ENCODE measurements at places on chromosomes 4 and X.

GRCh38 chrX:82742351-82742750 is 765.7 kb upstream of the POU3F4 start:
- no peak for DNase-seq

DNA sequence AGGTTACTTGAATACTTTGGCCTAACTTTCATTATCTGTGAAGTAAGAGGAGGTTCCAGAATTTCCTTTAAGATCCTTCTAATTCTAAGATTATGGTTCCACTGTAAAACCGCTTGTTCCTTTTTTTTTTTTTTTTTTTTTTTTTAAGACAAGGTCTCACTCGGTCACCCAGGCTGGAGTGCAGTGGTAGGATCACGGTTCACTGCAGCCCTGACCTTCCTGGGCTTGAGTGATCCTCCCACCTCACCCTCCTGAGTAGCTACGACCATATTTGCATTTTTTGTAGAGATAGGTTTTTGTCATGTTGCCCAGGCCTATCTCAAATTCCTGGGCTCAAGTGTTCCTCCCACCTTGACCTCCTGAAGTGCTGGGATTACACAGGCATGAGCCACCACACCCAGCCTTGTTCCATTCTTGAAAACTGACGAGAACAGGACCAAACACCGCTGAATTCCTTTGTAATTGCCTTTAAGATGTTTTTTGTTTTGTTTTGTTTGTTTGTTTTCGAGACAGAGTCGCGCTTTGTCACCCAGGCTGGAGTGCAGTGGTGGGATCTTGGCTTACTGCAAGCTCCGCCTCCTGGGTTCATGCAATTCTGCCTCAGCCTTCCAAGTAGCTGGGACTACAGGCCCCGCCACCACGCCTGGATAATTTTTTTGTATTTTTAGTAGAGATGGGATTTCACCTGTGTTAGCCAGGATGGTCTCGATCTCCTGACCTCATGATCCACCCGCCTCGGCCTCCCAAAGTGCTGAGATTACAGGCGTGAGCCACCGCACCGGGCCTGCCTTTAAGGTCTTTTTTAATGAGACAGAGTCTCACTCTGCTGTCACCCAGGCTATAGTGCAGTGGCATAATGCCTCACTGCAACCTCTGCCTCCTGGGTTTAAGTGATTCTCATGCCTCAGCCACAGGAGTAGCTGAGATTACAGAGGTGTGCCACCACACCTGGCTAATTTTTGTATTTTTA is 6.8 kb downstream of the PDS5A start:
- DNase-seq: no peak

DNA sequence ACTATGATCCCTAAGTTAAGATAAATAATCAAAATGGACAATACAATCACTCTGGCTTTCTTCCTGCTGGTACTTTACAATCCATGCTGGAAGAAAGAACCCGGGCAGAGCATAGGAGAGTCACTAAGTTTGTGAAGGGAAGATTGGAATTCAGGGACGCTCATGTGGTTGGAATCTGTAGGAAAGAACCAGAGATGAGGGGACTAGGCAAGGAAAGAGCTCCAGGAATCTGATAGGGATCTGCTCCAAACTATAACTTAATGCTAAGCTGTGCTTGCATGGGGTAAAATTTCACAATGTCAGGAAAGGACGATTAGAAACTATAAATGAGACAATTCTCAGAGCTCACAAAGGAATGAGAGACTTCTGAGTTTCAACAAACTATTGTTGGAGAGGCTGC is 167.5 kb downstream of the ADGRA3 start:
- no peak for DNase-seq

DNA sequence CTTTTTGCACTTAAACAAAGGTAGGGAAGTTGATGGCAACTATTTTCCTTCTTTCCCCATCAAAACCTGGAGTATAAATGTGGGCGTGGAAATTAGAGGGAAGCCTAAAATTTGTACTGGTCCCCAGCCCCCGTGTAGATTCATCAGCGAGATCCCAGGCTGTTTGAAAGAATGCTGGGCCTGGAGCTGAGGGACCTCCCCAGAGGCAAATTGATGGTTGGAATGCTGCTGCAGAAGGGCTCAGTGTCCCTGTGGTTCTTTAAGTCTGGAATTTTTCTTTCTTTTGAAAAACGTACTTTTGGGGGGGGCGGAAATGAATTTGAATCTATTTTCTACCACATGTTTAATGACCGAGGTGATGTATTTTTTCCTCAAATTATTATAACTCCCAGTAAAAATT is 197.2 kb downstream of the CBR4 start:
- DNase-seq: no peak

DNA sequence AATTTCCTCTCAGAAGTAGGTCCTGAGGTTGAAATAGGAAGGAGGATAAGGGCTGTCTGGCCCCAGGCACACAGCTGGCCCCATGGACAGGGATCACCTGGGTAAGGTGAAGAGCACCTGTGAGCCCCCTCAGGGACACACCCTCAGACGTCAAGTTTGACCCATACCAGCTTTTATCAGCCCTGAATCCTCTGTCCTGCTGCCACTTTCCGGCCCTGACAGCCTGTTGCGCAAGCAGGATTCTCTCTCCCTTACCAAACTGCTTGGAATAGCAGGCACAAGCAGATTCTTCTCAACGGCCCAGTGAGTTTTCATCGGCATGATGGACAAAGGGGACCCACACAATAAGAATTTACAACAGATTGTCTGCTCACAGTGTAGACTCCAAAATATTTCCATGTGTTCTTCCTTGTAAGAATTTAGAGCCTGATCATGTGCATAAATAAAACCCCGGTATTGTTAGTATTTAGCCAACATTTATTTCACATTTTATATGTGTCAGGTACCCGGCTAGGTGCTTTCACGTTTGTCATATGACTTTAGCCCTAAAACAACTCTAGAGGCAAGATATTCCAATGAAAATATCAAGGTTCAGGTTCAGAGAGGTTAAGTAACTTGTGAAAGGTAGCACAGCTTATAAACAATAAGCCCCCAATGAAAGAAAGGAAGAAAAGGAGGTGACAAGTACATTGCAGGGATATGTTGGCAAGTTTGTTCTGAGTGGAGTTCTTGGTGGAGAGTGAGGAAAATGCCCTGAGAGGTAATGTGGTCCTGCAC is 107.2 kb upstream of the KIT start:
- DNase-seq: no peak

GRCh38 chr4:8649631-8650361 is 57.2 kb downstream of the CPZ start:
- DNase-seq: no peak

- no peak for DNase-seq
Observed at GRCh38 chrX:133005042-133005441, 46.6 kb upstream of the HS6ST2 start.

DNA sequence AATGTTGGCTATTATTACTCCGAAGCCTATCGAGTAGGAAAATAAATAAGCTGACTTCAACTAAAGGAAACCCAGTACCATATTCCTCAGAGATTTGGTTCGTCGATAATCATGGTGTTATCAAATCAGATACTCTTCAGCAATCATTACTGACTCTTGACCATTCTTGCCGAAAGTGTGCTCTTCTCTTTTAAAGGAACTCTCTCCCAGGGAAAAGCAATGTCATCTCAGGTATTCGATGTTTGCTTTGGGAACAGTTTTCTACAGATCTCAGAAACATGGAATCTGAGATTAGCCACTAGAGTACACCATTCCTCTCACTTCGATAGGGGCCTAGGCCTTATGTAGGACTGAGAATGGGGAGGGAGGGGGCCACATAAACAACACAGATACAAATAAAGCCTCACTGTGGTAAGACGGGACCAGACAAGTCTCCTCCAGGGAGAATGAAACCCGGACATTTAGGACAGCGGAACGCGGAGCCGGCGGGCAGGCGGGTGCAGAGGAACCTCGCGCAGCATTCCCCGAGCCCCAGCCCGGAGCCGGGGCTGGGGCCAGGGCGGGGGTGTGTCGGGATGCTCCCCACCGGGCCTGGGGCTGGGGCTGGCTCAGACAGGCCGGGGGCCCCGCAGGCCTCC is 581 bp downstream of the DNAJB14 start:
- DNase-seq: no peak

DNA sequence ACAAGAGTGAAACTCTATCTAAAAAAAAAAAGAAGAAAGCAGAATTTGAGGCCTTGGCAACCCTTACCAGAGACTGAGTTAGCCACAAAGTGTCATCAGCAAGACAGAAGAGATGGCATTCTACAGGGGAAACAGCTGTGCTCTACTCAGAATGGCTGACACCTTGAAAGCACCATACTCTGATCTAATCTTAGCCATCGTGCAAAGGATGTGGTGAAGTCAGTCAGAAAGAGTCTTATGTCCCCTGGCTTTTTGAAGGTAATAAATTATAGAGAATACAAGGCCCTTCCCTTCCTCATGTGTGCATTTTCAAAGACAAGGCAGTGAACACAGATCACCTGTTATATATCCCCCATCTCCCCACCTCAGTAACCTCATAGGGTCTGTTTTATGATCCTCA is 13.2 kb downstream of the CLNK start:
- DNase-seq: no peak

Data from stimulated activated CD4-positive, alpha-beta T cell treated with anti-CD3 and anti-CD28 coated beads, Interleukin-1b, Interleukin-23, amount 100 ng/mL, for 24 hours (primary cell).